PC-3 (cell line): ENCODE measurements at places on chromosomes 3 and 15. TPM values are rescaled to one million over a fixed set of nuclear protein-coding genes. Genes with fewer than 3 reads are reported as not detected.

DNA sequence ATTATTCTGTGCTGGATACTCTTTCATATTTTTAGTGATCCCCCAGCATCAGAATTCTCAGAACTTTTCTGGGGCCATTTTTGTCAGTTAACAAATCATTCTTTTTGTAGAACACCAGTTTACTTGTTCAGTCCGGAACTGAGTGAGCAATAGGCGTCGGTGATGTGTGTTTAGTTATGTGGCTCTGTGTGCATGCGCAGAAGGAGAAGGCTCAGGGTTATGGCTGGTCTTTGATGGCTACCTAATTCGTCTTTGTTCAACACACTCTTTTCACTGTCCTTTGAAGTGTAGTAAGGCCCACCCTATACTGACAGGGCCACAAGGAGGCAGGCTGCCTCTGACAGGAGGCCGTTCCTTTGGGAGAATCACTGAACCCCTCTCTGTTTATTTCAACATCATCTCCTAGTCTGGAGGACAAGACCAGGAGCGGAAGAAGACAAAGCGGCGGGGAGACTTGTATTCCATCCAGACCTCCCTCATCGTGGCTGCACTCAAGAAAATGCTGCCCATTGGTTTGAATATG, 158.2 kb upstream of the CHRM5 start:
- DNase-seq, result no peak
- peaks cover 86% of the 10 kb centered on the region for H3K27me3 ChIP-seq

DNA sequence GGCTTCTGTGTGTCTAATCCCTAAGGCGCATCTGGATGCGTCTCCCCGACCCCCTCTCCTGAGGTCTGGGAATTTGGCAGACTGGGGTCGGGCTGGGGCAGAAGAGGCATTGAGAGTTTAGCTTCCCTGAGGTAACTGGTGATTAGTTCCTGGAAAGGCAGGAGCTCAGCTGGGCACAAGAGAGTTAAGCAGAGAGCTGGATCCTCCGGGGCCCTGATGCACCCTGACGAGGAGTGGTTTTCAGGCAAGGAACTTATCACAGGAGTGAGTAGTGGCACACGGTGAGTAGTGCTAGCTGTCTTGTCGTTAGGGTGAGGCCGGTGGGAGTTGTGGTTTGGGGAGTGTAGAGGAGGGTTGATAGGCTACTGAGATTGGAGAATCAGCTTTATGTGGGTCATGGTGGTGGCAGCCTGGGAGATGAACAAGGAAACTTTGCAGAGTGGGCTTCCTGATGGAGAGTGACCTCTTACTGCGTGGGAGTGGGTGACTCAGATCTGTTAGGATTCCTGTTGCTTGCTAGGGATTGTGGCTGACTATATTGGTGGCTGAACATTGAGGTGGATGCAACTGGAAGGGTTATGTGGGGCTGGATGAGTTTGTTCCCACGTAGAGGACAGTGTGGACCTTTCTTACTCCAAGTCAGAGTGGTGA, 897 bp downstream of the RAD54L2 start:
- peak overlapping the region; percentile 19; the same call in 1 of the 2 replicates for H3K27ac ChIP-seq
- peaks cover 14% of the 10 kb centered on the region for H3K4me1 ChIP-seq
- DNase-seq, result peak; percentile 50
- peak overlapping the region; percentile 85 for H3K4me3 ChIP-seq
- peaks cover 10% of the 10 kb centered on the region for H3K36me3 ChIP-seq

FAH gene
- total RNA-seq, result 55.4 and 59.4 TPM in 2 replicates

DNA sequence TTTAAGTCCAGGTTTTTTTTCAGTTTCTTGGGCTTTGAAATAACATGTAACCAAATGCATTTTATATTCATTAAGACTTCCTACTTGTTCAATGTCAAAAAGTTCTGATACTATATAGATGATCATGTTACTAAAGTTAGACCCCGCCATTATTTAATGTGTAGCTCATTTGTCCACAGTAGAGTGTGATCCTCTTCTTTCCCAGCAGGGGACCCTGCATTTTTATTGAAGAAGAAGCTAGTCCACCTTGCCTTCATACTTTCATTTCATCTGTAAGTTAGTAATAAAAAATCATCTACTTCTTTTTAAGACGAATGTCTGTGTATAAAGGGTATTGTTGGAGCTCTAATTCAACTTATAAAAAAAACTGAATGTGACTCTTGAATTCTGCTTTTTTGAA, 404.6 kb downstream of the SI start:
- no peak overlapping the region for H3K27ac ChIP-seq
- H3K4me1 ChIP-seq, result no peaks in the 10 kb centered on the region
- H3K36me3 ChIP-seq, result no peaks in the 10 kb centered on the region
- no peaks in the 10 kb centered on the region for H3K27me3 ChIP-seq
- no peak overlapping the region for H3K4me3 ChIP-seq
- DNase-seq, result peak; percentile 16
